Immature natural killer cell (primary cell): ENCODE measurements at places on chromosomes 13 and 19.

DNA sequence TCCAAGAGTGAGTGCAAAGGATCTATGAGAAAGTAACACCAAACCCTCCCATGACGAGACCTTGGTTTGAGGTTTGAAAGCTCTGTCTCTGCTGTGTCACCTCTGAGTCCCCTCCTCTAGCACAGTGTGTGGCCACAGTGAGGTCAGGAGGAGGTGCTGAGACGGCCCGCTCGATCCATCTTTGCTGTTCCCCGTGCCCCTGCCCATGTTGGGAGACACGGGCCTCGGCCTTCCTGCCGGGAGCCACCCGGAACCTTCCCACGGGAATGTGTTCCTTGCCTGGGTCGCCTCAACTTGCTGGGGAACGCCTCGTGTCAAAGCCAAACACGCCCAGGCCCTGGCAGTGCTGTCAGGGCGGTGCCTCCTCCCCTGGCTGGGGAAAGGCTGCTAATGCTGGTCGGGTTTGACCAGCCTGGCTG, 10.1 kb downstream of the NANOS3 start:
- peak overlapping the region; percentile 79 for H3K4me3 ChIP-seq
- peaks cover 40% of the 10 kb centered on the region for H3K4me1 ChIP-seq
- H3K36me3 ChIP-seq, result no peaks in the 10 kb centered on the region
- peak; percentile 90 for DNase-seq

- DNase-seq, result no peak
- no peaks in the 10 kb centered on the region for H3K36me3 ChIP-seq
- no peak overlapping the region for H3K27ac ChIP-seq
- H3K27me3 ChIP-seq, result peaks cover 1% of the 10 kb centered on the region
These were observed 17.6 kb upstream of the POSTN start for GRCh38 chr13:37616131-37616530.

DNA sequence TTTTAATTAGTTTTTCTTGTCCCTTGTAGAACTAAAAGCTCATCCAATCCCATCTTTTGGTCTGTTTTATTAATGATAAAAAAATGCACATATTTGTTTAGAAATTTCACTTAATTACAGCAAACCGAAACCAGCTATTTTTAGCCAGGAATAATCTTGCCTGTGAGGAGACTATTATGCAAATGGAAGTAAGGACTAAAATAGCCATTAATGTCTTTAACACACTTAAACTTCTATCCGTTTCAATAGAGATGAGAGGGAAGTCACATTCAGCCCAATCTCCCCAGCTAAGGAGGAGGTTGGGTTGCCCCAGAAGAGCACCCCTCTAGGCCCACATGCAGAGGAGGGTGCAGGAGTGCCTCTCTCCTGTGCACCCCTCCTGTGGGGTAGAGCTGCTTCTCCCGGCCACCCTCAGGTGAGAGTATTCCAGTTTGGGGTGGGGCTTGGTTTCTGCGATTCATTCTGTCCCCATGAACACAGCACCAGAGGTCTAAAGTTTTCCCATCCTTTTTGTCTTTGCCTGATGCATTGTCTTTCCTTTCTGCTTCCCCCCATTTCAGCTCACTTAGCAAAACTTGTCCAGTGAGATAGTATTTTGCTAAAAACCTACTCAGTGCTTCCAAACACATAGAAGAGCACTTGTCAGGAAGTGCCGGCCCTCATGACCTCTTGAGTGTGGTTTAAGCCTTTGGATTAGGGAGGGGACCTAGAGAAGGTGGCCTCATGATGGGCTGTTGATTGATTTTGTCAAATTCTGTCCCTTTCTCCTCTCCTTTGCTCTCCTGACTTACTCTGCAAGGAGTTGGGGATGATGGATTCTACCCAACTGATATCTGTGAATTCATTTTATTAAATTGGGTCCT, 28.2 kb downstream of the FGF9 start:
- no peaks in the 10 kb centered on the region for H3K36me3 ChIP-seq
- H3K27ac ChIP-seq, result no peak overlapping the region
- H3K4me1 ChIP-seq, result no peaks in the 10 kb centered on the region
- no peak for DNase-seq

DNA sequence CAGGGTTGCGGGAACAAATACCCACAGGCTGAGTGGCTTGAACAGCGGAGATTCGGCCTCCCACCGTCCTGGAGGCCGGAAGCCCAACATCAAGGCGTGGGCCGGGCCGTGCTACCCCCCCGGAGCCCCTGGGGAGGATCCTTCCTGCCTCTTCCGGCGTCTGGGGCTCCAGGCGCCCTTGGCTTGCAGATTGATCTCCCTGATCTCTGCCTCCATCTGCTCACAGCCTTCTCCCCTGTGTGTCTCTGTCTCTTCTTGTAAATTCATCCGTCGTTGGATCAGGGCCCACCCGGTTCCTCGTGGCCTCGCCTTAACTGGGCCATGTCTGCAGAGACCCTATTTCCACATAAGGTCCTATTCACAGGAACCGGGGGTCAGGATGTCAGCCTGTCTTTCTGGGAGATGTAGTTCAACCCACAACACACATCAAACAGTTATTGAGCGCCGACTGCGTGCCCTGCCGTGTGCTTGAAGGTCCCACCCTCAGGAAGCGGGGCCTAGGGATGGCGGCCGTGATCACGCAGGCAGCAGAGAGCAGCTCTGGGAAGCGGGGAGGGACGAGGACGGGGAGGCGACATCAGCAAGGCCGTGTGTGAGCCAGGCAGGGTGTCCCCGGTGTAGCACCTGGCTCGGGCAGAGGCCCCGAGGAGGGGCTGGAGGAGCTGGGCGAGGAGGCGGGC, 21.3 kb downstream of the HCN2 start:
- H3K36me3 ChIP-seq, result peaks cover 3% of the 10 kb centered on the region
- peak overlapping the region; percentile 79 for H3K4me3 ChIP-seq
- peak overlapping the region; percentile 80 for H3K27ac ChIP-seq
- H3K4me1 ChIP-seq, result peaks cover 31% of the 10 kb centered on the region

DNA sequence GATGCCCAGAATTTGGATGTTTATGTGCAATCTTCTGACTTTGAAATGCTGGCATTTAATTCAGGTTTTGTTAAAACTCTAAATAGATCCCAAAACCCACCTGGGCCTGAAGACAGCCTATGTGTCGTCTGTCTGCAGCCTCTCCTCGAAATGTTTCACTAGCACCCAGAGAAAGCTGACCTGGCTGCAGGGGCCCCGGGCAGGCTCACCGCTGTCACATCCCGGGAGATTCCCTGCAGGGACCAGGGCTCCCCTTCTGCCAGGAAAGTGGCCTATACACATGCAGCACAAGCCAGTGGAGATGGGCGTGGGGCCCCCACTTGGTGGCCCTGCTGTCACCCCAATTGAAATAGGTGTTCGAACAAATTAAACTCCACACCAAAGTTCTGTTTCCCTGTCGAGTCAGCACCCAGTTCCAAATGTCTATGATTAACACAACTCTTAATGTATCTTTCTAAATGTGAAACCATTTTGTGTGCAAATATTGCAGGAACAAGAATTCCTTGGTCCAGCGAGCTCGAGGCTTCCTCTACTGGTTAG, 145.8 kb upstream of the ZNF507 start:
- no peaks in the 10 kb centered on the region for H3K36me3 ChIP-seq
- H3K27me3 ChIP-seq, result peaks cover 2% of the 10 kb centered on the region
- no peak for DNase-seq
- no peak overlapping the region for H3K4me3 ChIP-seq
- peaks cover 33% of the 10 kb centered on the region for H3K4me1 ChIP-seq
- H3K27ac ChIP-seq, result no peak overlapping the region

- DNase-seq, result no peak
- H3K27ac ChIP-seq, result no peak overlapping the region
- H3K36me3 ChIP-seq, result peaks cover 3% of the 10 kb centered on the region
- peaks cover 2% of the 10 kb centered on the region for H3K27me3 ChIP-seq
- no peak overlapping the region for H3K4me3 ChIP-seq
- no peaks in the 10 kb centered on the region for H3K4me1 ChIP-seq
These were observed 16.6 kb downstream of the TEX30 start for GRCh38 chr13:102757006-102757405.

DNA sequence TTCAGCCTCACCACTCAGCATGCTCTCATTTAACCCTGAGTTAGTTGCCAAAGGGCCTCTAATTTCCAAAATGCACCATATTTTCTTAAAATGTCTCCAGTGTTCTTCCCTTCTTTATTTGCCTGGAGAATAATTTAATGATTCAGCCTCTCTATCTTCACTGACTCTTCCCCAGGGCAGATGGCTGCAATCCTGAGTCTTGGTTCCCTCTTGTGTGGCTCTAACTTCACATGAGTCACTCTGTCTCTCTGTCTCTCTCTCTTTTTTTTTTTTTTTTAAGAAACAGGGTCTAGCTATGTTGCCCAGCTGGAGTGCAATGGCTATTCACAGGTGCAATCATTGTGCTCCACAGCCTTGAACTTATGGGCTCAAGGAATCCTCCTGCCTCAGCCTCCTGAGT, 251.4 kb downstream of the VWA8 start:
- no peaks in the 10 kb centered on the region for H3K27me3 ChIP-seq
- no peak overlapping the region for H3K4me3 ChIP-seq
- H3K27ac ChIP-seq, result no peak overlapping the region
- peaks cover 8% of the 10 kb centered on the region for H3K36me3 ChIP-seq
- no peak for DNase-seq

- H3K27me3 ChIP-seq, result peaks cover 11% of the 10 kb centered on the region
- no peaks in the 10 kb centered on the region for H3K36me3 ChIP-seq
- H3K4me3 ChIP-seq, result peak overlapping the region; percentile 85
- H3K4me1 ChIP-seq, result peaks cover 86% of the 10 kb centered on the region
- DNase-seq, result peak; percentile 62
These were observed 40.8 kb upstream of the ISYNA1 start for GRCh38 chr19:18478545-18479311.

DNA sequence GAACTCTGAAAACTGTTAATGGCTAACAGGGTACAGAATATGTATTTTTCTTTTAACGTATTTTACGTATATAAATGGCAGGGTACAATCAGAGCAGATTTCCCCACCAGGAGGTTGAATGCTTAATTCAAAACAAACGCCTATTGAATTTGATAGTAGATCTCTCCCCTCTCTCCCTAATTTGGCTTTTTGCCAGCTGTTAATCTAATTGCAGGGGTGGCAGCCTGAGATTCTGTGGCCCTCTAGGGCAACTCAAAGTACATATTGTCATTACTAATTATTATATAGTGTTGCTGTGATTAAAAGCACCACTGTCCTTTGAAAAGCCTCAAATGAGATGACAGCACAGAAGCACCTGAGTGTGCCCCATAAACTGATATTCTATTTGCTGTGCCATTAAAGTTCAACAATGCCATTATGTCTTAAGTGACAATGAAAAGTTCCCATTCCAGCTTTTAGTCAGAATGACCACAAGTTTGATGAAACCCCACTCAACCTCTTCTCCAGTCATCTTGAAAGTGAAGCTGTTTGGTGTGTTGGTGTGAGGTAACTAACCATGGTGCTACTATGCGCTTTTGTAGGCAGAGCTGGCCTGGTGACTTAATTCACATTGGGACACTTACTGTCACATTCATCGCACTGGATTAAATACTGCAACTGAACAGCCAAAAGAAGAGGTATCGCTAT, 351.4 kb downstream of the KCNRG start:
- no peak overlapping the region for H3K4me3 ChIP-seq
- peak; percentile 20 for DNase-seq
- no peaks in the 10 kb centered on the region for H3K27me3 ChIP-seq
- H3K4me1 ChIP-seq, result peaks cover 13% of the 10 kb centered on the region
- H3K27ac ChIP-seq, result peak overlapping the region; percentile 43

DNA sequence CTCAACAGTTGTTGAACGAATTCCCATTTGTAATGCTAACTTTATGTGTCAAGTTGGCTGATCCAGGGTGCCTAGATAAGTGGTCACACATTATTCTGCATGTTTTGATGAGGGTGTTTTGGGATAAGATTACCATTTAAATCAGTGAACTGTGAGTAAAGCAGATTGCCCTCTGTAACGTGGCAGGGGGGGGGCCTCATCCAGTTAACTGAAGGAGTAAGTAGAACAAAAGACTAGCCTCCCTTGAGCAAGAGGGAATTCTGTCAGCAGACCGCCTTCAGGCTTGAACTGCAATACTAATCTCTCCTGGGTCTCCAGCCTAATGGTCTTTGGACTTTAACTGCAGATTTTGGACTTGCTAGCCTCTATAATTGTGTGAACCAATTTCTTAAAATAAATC, 4.2 kb upstream of the TEX30 start:
- H3K4me3 ChIP-seq, result no peak overlapping the region
- peaks cover 10% of the 10 kb centered on the region for H3K27me3 ChIP-seq
- no peak for DNase-seq
- H3K4me1 ChIP-seq, result peaks cover 46% of the 10 kb centered on the region

DNA sequence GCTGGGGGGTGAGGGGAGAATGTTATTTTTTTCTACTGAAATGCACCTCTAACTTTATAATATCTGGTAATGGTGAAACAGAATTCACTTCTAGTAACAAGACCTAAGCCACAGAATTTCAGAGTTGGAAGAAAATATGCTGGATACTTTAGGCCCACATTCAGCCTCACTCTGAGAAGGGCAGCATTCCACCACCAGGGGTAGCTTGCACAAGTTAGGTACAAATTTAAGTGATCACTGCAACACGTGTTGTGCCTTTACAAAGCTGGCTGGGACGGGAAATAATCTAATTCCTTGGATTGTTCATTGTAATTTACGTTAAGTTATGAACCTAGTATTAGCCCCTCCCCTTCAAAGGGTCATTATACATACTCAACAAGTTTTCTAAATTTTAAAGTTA, 192.3 kb downstream of the RGCC start:
- no peaks in the 10 kb centered on the region for H3K36me3 ChIP-seq
- no peak overlapping the region for H3K4me3 ChIP-seq
- H3K27me3 ChIP-seq, result no peaks in the 10 kb centered on the region

DNA sequence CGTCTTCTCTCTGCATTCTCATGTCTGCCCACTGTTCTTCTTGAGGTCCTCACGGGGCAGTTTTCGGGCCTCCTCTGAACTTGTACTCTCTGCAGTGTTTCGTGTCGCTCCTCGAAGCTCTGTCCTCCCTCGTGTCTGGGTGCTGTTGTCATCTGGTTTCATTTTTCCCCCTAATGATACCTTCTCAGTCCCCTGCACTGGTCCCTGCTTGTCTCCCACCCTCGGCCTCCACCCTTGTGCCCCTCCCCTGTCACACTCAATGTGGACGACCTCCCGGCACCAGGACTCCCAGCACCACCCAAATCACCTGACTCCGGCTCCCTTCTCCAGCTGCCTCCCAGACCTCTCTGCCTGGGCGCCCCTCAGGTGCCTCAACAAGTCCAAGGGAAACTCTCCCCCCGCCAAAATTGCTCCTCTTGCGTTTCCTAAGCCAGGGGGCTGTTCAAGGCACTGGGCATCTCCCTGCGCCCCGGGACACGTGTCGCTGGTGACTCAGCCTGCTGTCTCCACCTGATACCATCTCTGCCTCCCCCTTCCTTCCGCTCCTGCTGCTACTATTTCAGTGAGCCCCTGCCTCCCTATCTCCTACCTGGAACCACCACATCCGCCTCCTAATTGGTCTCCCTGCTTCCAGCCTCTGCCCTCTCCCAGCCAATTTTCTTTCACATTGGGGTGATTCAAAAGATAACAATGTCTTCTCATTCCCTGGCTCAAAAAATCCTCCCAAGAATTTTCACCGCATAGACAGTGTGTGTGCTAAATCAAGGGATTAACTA, 49.5 kb downstream of the RFX2 start:
- H3K4me3 ChIP-seq, result no peak overlapping the region
- peaks cover 3% of the 10 kb centered on the region for H3K27me3 ChIP-seq
- H3K27ac ChIP-seq, result peak overlapping the region; percentile 29

- no peak for DNase-seq
- no peaks in the 10 kb centered on the region for H3K36me3 ChIP-seq
- no peaks in the 10 kb centered on the region for H3K27me3 ChIP-seq
- H3K27ac ChIP-seq, result no peak overlapping the region
- H3K4me3 ChIP-seq, result no peak overlapping the region
These were observed 58.5 kb upstream of the SLITRK1 start for GRCh38 chr13:83940742-83941141.

GRCh38 chr13:97542102-97542685, 108.2 kb downstream of the RAP2A start:
- H3K27ac ChIP-seq, result no peak overlapping the region
- H3K4me1 ChIP-seq, result peaks cover 4% of the 10 kb centered on the region
- H3K36me3 ChIP-seq, result no peaks in the 10 kb centered on the region
- H3K4me3 ChIP-seq, result no peak overlapping the region
- H3K27me3 ChIP-seq, result peaks cover 6% of the 10 kb centered on the region
- DNase-seq, result no peak
